ENCODE measurements at places on chromosomes 11 and 22. TPM values are rescaled to one million over a fixed set of nuclear protein-coding genes. Genes with fewer than 3 reads are reported as not detected.

Gene E2F8
- 4.4 TPM for total RNA-seq

GRCh38 chr11:111253131-111253530 lies 7.6 kb downstream of the POU2AF2 start:
- no peak for DNase-seq

- DNase-seq: peak; percentile 99
These were observed 4.4 kb upstream of the WEE1 start for GRCh38 chr11:9568854-9569587.

DNA sequence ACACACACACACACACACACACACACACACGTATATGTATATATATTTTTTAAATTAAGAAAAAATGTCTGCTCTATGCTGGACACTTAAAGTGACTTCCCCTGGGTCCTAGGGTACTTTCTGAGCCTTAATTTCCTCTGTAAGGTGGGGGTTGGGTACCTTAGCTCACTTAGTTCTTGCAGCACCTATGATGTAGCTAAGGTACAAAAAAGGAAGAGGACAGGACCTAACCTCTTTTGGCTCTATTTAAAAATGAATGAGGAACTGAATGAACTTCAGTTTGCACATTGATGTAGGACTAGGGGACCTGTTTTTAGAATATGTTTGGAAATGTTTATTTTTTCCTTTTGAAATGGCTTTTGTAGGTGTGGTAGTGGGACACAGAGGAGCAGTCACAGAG lies 11.1 kb downstream of the SREBF2 start:
- no peak for DNase-seq

GRCh38 chr11:110564676-110565356 lies 135.1 kb downstream of the FDX1 start:
- no peak for DNase-seq

DNA sequence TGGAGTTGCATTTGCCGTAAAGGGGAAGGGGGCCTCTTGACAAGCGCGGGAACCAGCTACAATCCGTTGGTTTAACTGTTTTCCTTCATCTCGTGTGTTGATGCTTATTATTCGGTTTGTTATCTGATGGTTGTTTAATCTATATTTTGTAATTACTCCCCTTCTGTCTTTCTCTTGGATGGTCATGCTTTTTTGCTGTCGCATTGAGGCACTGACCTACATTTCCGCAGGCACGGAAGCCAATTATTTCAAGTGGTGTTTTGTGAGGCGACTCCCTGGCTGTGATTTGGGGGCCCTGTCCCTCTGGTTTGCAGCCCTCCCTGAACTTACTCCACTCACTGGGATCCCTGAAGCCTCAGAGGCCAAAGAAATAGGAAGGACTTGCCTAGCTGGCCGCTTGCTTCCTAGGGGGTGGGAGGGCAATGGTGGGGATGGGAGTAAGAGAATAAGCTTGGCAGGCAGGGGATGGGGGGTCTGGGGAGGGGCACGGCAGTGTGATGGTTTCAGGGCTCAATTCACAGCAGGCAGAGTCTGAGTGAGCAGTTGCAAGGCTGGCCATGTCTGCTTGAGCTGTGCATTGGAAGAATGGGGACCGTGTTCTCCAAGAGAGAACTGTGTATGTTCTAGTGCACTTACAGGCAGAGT lies 165.8 kb upstream of the B3GAT1 start:
- DNase-seq: no peak

GRCh38 chr22:49152127-49152938 lies 675.3 kb downstream of the BRD1 start:
- DNase-seq: no peak

DNA sequence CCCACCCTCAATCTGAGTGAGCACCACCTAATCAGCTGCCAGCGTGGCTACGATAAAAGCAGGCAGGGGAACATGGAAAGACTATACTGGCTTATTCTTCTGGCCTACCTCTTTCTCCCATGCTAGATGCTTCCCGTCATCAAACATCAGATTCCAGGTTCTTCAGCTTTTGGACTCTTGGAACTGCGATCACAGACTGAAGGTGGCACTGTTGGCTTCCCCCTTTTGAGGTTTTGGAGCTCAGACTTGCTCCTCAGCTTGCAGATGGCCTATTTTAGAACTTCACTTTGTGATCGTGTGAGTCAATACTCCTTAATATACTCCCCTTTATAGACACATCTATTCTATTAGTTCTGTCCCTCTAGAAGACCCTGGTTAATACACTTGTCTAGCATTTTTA lies 543.7 kb upstream of the RAG2 start:
- DNase-seq: no peak

DNA sequence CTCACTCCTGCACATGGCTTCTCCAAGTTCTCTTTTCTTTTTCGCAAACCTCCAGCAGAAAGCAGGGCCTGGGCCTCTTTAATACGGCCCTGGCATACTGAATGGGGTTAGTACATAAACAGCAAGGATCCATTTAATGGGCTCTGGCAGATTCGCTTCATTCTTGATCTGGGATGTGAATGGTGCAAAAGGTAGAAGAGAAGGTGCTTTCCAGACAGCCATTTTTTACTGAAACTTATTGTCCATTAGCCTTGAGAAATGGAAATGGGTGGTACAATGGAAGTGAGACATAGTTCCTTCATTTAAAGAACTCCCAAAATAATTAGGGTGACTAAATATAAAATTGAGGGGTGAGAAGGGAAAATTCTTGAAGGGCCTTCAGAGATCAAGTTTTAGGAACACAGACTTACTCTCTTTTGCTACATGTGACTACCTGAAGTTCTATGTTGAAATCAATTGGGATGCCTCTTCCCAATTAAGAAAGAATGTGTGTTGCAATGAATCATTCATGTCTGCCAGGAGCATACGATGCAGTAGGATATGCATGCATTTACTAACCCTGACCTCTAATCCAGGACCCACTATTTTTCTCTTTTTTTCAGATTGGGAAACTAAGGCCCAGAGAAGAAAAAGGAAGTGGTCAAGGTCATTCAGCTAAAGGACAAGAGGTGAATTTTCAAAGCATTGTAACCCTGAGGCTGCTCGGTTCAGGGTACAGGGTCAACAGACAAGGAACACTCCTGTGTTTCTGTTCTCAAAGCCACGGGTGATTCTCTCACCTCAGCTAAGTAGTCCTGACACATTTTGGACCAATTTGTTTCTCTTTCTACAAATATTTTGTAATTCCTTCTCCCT lies 144.1 kb downstream of the BBOX1 start:
- DNase-seq: peak; percentile 50

GRCh38 chr11:44548032-44548695 lies 17.3 kb upstream of the CD82 start:
- no peak for DNase-seq

DNA sequence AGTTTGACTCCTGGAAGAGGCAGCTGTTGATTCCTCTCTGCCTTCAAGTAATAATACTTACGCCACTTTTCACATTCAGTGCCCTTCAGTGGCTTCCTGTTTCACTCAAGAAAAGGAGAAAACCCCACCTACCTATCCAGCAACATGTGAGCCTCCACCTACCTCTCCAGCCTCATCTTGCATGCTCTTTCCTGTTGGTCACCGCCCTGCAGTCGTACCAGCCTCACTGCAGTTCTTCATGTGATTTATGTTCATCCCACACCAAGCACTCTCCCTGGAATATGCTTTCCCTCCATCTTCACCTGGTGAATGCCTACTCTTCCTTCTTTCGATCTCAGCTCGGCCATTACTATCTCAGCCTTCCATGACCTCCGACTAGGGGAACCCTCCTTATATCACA lies 21.8 kb upstream of the YWHAH start:
- no peak for DNase-seq

DNA sequence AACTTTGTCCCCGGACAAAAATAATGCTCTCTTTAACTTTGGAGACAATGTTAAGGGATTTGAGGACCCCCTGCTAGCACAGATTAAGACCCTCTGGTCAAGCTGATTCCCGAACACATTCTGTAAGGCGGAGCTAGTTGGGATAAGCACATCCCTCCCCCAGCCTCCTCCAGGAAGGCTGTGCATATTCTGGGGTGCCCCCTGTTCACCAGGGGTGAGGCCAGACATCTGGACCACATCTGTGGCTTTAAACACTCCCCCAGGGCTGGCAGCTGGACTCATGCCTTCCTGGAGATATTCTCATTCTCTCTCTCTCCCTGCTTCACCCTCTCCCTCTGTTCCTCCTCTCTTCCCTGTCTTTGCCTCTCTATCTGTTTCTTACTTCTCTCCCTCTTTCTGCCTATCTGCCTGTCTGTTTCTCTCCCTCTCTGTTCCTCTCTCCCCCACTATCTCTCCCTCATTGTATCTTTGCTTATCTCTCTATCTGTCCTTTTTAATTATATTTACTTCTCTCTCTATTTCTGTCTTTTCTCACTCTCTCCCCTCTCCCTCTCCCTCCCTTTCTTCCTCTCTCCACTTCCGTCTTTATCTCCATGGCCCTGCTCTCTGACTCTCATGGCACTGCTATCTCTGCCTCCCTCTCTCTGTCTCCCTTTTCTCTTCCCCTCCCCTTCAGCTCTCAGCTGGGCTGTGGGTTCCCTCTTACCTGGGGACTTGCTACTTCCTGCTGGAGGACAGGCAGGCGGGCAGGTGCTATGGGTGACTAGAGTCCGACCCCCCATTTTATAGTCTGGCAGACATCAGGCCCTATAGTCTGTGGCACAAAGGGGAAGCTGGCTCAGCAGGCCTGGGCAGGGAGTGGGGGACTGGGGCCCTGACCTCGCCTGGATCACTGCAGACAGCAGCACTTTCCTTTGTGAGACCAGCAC lies at the start of gene CRYBB1:
CRYBB1 (minus strand) TSS at position 757 of the 929 bp plus-strand sequence. CDS start 1,708 bp downstream, outside the sequence.
- no peak for DNase-seq

- no peak for DNase-seq
These were observed 1061.7 kb upstream of the TENM4 start for GRCh38 chr11:80502511-80502910.

DNA sequence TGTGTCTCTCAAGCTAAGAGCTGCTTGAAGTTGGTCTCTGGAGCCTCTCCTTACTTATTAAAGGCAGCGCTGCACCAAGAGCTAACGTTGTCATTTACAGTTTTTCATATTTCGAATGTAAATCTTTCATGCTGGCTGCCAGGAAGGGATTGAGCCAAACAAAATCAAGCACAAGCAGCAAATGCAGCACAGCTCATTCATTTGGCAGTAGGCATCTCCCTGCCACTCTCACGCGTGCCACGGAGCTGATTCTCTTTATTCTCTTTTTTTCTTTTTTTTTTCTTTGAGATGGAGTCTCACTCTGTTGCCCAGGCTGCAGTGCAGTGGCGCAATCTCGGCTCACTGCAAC lies 1.4 kb upstream of the VEGFB start:
- DNase-seq: no peak

Gene SUSD2
- total RNA-seq: 0.03 TPM

Gene GAL3ST1
- not detected for total RNA-seq

DNA sequence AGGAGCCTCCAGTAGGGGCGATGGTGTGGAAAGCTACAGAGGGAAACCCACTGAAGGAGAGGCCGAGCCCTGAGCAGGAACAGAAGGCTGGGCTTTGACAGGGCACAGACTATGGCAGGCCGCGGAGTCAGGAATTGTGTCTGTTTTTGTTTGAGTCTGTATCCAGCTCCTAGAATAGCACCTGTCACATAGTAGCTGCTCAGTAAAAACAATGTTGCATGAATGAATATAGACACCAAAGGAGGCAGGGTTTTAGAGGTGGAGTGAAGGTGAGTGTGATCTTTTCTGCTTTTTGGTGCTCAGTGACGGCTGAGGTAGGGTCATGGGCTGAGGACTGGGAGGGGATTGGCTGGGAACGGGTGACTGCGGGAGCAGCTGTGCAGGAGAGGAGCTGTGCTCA lies 18.5 kb upstream of the APOBEC3A start:
- DNase-seq: no peak

All from foreskin keratinocyte (primary cell).